ENCODE measurements at places on chromosomes 16 and 17.

DNA sequence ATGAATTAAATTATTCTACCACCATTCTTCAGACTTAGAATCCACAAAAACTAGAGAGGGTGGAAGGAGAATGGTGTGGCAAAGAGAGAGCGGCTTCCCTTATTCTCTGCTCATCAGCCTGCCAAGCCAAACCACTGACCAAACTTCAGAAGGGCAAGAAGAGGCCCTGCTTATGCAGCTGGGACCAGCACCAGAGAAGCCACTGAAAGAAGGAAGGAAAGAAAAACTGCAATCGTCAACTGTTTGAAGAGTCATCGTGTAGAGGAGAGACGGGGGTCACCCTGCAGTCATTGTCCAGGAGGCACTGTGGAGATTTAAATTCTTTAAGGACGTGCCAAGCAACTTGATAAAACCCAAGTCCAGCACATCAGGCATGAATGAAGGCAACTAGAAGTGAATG, 15.6 kb downstream of the PMP22 start:
- DNase-seq: no peak

- DNase-seq: no peak
Measured at GRCh38 chr16:65846210-65846602, 520.3 kb upstream of the CDH5 start.

DNA sequence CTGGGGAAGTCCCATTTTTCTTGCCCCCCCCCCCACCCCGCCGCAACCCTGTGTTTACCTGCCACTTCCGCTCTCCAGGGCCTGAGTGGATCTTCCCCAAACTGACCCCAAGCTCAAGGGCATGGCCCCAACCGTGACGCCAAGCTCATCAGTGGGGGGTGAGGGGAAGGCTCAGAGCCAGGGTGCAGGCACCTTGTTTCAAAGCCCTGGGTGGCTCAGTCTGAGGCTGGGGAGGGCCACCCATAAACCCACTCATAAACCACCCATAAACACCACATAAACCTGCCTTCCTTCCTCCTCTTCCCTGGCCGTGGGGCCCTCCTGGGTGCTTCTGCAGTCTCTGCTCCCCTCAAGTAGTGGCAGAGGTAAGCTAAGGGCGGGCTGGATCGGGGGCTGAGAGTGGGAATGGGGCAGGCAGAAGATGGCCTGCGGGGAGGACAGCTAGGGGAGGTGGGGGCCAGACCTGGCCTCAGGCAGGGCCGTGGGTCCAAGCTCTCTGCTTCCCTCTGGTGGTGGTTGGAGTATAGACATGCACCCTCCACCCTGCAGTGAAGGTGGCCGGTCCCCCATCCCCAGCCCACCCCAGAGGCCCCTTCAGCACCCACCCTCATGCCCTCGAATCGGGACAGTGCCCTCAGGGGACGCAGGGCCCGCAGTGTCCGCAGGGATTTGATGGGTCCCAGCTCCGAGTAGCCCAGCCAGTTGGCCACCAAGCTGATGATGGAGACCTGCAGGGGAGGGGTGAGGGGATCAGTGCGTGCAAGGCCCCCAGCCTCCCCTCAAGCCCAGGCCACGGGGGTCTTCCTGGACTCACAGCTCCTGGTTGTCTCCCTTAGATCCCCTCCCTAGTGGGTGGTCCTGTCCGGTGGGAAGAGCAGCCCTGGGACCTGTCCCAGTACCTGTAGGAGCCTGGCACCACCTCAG, 14.6 kb upstream of the CD79B start:
- DNase-seq: peak; percentile 67

GRCh38 chr17:19574956-19575355, 41.3 kb downstream of the SLC47A1 start:
- no peak for DNase-seq

DNA sequence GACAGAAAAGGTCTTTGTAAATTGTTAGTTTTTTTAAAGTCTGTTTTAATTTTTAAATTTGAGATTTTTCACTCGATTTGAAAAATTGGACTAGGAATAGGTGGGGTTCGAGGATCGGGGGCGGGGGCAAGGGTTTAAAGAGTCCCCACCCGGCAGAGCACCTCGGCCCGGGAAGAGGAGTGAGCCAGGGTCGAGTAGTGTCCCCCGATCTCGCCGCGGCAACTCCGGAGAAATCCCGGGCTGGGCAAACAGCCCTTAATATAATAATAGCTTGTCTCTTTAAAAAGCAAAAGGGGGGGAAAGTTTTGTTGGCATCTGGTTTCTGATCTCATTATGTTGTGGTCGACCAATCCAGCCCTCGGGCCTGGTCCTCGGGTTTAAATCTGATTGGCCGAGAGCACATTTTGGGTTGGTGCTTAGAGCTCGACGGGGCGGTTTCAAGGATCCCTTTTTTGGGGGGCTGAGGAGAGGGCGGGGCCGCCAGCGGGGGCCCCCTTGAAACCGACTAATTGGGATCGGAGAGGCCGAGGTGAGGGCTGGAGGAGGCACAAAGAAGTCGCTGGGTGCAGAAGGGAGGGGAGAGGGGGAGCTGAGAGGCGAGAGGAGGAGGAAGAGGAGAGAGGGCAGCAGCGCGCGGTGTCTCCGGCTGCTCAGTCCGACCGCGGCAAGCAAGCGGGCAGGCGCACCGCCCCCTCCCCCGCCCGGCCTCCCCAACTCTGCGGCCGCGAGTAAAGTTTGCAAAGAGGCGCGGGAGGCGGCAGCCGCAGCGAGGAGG, at the start of gene FZD2:
TSS of gene FZD2 (plus strand) at position 653 of the 775 bp plus-strand sequence. CDS start 205 bp downstream, outside the sequence.
- DNase-seq: peak; percentile 81

GRCh38 chr17:43383826-43384475, 14.8 kb upstream of the ARL4D start:
- DNase-seq: no peak

DNA sequence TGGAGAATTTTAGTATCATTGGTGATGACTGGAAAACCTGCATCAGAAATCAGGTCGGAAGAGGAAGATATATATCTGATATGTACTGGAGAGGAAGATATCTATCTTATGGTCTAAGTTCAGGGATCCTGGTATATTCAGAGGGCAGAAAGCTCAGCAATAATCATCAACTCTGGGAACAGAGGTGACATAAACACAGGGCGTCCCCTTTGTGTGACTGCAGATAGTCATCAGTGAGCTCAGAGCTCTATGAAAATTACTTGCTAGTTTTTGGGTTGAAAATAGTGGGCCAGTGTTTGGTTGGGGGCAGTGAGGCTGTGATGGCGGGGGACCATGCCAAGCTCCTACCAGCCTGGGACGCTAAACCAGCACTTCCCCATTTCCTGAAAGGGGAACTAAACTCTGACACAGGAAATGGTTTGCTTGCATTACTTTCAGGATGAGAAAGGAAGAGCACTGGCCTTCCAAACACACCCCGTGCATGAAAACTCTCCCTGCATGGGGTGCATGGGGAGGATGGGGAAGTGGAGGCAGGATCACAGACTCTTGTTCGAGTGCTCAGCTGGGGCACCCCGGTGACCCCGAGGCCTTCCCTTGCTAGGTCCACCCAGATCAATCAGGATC, 15.8 kb downstream of the NOD2 start:
- DNase-seq: peak; percentile 31
